Lower lobe of right lung (tissue), 2 donors: ENCODE measurements at places on chromosomes 13 and 19. TPM values are rescaled to one million over a fixed set of nuclear protein-coding genes. Genes with fewer than 3 reads are reported as not detected.

ERICH4 gene
- total RNA-seq: not detected

GRCh38 chr19:48396016-48396823 lies 2.8 kb downstream of the GRIN2D start:
- H3K27ac ChIP-seq: no peak overlapping the region
- H3K4me1 ChIP-seq: peaks cover 11% of the 10 kb centered on the region
- peaks cover 54% of the 10 kb centered on the region for H3K27me3 ChIP-seq
- DNase-seq: no peak
- no peaks in the 10 kb centered on the region for H3K36me3 ChIP-seq

GRCh38 chr19:48804496-48804895 lies 6.3 kb downstream of the BCAT2 start:
- no peaks in the 10 kb centered on the region for H3K27me3 ChIP-seq
- DNase-seq: no peak
- H3K4me3 ChIP-seq: no peak overlapping the region
- H3K27ac ChIP-seq: no peak overlapping the region
- peaks cover under 1% of the 10 kb centered on the region for H3K4me1 ChIP-seq
- peaks cover 18% of the 10 kb centered on the region for H3K36me3 ChIP-seq

GRCh38 chr19:39224910-39225309 lies 19.9 kb downstream of the IFNL3 start:
- no peaks in the 10 kb centered on the region for H3K4me1 ChIP-seq
- no peak overlapping the region for H3K27ac ChIP-seq
- no peak for DNase-seq
- no peak overlapping the region for H3K4me3 ChIP-seq
- peaks cover 9% of the 10 kb centered on the region for H3K27me3 ChIP-seq

- DNase-seq: no peak
- H3K4me1 ChIP-seq: no peaks in the 10 kb centered on the region
- no peaks in the 10 kb centered on the region for H3K27me3 ChIP-seq
- no peak overlapping the region for H3K27ac ChIP-seq
These were observed 354.9 kb upstream of the SPRY2 start for GRCh38 chr13:80695841-80696240.

PGLYRP2 gene
- not detected for total RNA-seq

DNA sequence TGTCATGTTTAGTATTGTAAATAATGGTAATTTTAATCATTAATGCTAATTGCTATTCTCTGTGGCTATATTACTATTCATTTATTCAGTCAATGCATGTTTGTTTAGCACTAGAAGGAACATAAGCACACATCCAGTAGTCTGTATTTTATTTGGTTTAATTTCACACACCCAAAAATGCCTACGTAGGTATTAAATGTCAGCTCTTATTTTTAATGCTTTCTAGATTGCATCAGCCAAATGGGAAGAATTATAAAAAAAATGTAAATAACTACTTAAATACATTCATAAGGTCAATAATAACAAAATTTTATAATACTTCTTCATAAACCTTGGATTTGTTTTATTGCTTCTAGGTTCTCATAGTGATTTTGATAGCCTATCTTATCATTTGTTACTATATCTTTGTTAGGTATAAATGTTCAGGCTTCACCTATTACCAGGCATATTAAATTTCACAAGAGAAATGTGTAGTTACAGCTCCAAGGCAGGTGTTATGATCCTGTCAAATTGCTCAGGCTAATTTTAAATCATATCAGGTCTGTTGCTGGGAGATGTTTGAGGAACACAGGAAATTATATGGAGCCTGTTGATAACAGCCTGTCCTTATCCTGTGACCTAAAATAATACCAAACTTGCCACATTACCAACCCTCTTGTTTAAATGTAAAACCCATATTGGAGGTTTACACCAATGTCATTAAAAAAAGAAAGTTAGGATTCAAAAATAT lies 34.4 kb downstream of the ITGBL1 start:
- H3K4me1 ChIP-seq: no peaks in the 10 kb centered on the region
- no peaks in the 10 kb centered on the region for H3K27me3 ChIP-seq
- H3K4me3 ChIP-seq: no peak overlapping the region
- H3K36me3 ChIP-seq: no peaks in the 10 kb centered on the region
- DNase-seq: no peak
